ENCODE measurements at places on chromosomes 16 and 17.

GRCh38 chr16:69048328-69049120, 56.9 kb upstream of the HAS3 start:
- no peak for DNase-seq

DNA sequence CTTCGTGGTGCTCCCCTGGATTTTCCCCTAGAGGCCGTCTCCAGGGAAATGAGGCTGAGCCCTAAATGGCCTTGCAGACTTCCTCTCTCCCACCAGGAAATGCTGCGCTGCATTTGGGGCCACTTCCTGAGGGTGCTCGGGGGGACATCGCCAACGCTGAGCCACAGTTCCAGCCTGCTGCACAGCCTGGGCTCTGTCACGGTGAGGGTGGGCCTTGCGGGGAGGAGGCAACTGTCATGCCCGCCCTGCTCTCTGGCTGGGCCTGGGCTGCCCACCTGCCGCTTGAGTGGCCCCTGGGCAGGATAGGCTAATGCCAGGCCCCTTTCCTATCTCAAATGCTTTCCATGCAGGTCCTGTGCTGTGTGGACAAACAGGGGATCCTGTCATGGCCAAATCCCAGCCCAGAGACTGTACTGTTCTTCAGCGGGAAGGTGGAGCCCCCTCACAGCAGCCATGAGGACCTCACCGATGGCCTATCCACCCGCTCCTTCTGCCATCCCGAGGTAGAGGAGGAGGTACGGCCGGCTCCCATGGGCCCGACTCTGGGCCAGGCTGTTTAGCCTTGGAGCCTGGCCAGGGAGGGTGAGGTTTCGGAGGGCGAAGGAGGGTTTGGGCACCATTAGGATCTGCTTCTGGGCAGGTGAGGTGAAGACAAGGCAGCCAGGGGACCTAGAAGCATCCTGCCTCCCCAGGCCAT, 24.2 kb downstream of the CASKIN2 start:
- DNase-seq, result no peak

DNA sequence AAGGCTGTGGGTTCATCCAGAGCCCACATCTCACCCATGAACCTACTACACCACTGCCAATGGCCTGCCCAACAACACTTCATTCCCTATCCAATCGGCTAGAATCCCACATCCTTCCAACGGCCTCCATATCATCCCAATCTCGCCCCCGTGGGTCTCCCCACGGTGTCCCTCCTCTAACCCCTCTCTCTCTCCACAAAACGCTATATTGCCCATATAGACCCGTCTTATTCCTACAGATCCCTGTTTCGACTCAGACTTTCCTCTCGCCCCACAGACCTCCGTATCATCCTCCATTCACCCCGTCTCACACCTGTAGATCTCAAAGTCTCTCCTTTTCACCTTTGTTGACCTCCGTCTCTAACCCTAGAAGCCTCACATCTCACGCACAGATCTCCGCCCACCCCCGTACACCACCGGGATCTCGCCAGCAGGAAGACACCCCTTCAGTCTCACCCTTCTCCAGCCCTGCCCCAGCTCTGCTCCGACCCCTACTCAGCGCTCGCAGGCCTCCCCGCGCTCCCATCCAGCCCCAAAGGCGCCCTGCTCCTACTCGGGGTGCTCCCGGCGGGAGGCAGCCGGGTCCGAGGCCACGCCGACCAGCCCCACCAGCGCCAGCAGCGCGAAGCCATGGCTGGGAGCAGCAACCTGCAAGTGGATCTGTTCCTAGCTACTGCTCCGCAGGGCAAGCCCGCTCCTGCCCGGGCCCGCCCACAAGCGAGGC, at the start of gene FDXR:
TSS of gene FDXR (minus strand) at position 682 of the 724 bp plus-strand sequence. CDS start at position 632, 50 bp downstream.
- DNase-seq, result no peak

- no peak for DNase-seq
Observed at GRCh38 chr16:6827267-6827666, 505.4 kb upstream of the RBFOX1 start.

DNA sequence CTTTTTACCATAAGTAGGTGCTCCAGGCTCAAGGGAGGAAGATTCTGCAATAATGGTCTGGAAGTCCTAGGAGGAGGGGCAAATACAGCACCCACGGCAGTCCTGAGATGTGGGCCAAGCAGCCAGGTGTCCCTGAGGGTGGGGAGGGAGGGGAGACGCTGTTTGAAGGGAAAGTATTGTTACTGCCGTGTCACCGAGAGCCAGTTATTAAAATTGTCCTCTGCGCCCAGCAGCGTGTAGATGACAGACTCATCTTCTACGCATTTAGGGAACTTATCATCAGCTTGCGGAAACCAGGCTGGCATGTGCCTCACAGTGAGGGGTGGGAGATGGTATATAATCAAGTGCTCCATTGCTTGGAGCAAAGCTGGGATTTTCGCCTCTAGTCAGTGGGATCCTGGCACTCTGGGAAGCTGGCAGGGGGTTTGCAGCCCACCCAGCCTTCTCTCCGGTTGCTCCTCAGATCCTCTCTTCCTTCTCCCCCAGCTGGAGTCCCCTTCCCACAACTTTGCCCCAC, 104.6 kb downstream of the OR1D5 start:
- DNase-seq, result no peak

DNA sequence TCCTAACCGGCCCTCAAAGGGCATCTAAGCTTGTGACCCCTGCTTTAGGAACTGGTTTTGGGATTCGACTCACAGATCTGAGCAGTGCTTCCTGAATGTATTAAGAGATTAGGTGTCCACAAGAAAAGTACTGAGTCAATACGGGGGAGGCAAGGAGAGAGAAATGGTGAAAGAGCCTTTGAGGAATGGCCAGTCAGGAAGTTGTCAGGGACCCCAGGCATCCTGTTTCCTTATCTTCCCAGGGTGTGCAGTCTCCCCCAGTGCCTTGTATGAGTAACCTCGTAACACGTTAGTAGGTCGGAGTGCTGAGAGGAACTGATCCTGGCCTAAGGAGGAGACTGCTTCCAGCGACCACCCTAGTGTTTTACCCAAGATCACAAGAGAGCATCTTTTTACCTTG, 16.4 kb upstream of the TMED6 start:
- no peak for DNase-seq

DNA sequence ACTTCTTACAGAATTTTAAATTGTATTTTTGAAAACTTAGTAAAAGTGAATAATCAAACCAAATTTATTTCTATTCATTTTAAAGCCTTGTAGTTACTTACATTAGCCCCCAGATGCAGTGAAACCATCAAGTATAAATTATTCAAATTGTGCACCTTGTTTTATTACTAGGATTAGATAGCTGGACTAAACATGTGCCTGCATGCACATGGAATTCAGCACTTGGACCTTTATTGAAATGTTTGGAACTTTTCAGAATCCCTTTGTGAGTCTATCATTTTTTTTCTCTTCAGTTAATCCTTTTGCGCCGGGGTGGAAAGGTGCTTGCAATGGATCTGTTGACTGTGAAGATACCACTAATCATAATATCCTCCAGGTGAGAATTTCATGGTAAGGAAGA, 4.7 kb downstream of the ZPBP2 start:
- DNase-seq, result no peak

GRCh38 chr17:1385861-1386260, 14.2 kb downstream of the YWHAE start:
- no peak for DNase-seq

DNA sequence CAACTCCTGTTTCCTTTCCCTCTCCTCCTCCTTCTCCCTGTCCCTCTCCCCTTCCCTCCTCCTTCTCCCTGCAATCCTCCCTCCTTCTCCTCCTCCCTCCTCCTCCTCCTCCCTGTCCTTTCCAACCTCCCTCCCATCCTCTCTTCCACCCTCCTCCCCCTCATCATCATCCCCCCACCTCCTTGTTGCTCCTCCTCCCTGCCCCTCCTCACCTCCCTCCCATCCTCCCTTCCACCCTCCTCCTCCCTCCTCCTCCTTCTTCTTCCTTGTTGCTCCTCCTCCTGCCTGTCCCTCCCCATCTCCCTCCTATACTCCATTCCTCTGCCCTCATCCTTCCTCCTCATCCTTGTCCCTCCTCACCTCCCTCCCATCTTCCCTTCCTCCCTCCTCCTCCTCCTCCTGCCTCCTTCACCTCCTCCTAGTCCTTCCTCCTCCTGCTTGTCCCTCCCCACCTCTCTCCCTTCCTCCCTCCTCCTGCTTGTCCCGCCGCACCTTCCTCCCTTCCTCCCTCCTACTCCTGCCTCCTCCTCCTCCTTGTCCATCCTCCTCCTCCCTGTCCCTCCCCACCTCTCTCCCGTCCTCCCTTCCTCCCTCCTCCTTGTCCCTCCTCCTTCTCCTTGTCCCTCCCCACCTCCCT, 222.5 kb downstream of the IRF8 start:
- DNase-seq, result no peak

- DNase-seq, result no peak
Observed at GRCh38 chr17:40068917-40069750, 6.4 kb downstream of the THRA start.

DNA sequence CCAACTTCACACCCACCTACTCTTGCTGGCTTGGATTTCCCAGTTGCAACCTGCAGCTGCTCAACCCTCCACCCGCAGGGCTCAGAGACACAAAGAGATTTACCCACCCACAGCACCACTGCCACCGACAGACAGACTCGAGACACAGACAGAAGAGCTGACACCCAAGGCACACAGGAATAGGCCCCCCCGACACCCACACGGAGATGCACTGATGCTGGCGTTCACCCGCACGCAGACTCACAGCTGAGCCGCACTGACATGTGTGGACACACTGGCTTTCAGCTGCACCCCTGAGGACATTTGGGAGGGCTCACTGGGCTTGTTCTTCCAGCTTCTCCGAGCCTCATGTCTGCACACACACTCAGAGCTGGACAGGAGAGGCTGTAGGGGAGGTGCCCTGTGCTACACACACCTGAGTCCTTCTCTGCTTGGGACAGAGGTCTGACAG, 8.2 kb downstream of the STX1B start:
- no peak for DNase-seq

DNA sequence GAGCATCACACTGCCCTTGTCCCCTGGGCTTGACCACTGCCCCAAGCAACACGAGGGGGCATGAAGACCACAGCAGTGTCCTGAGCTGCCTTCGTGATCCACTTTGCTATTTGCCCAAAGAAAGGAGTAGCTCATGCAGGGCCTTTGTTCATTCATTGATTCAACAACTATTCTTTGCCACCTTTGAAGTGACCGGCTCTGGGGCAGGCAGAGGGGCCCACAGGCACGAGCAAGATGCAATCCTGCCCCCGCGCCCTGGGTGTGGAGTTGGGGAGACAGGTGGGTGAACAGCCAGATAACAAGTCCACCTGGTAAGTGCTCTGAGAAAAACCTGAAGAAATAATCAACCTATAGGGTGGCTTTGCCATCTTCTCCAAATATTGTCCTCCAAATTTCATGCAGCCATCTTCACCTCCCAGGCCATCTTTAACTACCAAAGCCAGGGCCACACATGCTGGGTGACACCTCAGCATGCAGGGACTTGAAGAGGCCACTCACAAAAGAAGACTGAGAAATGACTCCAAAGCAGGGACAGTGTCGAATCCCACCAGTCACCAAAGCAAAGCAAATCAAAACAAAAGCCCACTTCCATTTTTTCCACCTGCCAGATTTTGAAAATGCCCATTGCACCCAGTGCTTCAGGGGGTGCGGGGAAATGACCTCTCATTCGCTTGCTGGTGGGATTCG, 18.2 kb upstream of the RBFOX3 start:
- DNase-seq, result peak; percentile 1

DNA sequence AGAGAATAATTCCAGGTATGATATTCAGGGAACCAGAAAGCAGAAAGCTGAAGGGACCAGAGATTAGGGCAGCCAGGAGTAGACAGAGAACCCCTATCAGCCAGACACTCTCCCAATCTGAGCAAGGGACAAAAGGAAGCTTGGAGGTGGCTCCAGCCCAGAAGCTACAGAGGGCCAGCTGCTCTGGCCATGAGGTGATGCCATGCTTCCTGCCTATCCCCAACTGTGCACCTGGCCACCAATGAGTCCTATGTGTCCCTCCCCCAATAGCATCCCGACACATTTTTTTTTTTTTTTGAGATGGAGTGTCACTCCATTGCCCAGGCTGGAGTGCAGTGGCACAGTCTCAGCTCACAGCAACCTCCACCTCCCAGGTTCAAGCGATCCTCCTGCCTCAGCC, 30.0 kb downstream of the NSMCE1 start:
- DNase-seq, result no peak

All from WTC11 (cell line).